ENCODE measurements at places on chromosomes 6 and 20.

DNA sequence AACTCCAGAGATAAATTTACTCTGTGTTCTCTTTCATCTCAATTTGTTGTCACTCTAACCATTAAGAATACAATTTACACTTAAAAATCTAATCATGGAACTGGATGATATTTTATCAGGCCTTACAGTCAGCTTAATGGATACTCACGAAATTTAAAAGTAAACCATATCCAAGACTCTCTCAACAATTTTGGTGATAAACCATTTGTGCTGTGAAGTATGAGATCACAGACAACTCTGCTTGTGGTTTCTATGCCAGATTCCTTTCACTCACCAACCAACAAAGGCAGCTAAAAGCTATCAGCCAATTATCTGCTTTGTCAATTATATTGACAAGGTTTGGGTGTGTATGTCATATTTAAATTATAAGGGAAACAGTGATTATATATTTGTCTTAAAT is 155.8 kb downstream of the TRDN start:
- DNase-seq, result no peak

DNA sequence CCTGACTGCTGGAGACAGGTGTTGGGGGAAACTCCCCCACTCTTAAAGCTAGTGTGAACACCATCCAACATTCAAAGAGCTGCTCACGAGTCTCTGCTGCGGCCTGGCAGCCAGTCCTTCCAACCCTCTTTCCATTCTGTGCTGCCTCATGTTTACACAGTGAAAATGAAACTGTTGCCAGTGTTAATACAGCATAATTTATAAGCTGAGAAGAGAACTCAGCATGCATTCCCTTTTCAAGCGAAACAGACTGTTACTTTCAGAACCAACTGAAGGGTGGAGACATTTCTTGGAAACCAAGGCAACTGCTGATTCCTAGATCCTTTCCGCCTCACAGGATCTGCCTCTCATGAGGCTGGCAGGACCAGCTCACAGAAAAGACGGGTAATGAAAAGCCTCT is 533.8 kb upstream of the ID4 start:
- DNase-seq, result no peak

DNA sequence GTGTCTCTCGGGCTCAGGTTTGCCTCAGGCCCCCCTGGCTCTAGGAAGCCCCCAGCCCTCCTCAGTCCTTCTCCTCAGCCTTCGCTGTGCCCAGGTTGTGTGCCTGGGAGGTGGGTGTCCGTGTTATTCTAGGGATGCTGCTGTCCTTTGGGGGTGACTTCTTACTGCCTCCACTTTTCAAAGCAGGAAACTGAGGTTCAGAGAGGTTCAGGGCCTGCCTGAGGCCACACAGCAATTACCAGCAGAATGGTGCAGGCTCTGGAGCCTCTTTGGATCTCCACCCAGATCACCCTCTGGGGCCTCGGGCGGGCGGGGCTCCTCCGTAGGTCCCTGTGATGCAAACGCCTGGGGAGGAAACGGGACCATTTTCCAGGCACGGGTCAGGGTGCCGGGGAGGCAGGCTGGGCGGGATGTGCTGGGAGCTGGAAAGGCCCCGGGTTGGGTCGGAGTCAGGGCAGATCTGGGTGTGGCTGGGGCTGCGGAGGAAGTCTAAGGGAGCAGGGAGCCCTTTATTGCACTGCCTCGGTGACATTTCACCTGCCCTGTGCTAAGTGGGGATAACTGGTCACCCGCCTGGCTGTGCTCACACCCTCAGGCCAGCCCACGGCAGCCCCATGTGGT is 23.2 kb downstream of the GATA5 start:
- DNase-seq, result no peak

DNA sequence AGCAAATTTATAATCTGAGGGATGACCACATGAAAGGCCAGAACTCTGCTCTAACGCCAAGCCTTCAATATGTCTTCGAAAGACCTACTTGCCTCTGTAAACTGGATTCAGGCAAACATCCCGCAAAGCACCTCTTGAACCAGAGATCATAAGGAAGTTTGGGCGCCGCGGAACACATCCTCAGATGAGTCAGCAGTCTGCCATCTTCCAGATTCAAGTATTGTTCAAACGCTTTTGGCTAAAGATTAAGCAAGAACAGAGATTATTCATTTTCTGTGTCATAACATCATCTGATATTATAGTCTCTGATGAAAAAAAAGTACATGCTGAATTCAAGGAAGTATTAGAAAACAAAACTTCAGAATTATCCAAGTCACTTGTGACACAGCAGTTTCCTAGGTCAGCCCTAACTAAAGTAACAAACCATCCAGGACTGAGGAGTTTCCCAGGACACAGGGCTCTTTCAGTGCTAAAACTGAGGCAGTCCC is 20.8 kb downstream of the TBC1D7 start:
- DNase-seq, result no peak

GRCh38 chr6:6436946-6437345 is 116.5 kb upstream of the F13A1 start:
- no peak for DNase-seq

DNA sequence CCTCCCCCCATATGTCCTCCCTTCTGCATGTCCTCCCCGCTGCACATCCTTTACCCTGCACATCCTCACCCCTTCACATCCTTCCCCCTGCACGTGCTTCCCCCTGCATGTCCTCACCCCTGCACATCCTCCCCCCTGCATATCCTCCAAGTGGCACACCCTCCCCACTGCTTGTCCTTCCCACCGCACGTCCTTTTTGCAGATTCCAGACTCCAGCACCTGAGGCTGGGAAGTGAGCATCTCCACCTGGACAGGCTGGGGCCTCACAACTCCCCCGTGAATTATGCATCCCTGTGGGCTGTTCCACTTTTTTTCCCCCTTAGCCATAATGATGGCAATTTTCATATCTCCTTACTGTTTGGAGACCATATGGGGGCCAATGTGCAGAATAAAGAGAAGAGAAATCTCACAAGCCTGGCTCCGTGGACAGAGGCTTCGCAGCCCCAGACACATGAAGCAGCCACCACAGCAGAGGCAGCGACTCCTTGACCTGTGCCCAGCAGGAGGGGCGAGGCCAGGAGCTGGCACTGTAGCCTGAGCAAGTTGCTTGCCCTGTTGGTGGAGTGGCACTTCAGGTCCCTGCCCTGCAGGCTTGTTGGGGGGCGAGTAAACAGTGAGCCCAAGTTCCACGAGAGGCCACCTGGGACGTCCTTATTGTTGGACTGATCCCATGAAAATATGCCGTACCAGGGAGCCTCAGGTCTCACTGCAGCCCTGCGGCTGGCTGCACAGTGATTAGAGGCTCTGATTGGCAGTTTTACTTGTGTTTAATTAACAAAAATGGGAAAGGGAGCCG is 113.1 kb downstream of the SYNDIG1 start:
- DNase-seq, result no peak

DNA sequence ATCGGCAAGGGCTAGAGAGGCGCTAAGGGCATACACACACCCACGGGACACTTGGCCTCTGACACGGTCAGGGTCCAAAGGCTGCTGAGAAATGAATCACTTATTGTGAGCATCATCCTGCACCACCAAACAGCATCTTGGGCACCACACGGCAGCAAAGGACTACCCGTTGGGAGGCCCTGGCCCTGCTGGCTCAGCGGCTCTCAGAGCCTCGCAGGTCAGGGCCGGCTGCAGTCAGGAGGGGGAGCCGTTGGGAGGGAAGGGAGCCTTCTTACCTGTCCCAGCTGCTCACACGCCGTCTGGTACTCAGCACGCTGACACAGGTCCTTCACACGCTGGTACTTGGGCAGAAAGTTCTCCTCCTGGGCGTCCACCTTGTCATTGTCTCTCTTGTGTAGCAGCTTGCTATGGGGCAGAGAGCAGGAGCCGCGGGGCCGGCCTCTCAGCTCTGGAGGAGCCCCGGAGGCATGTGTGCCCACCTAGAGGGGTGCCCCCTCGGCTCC is 109.0 kb downstream of the SULF2 start:
- no peak for DNase-seq

GRCh38 chr20:61448386-61448785 is 196.3 kb downstream of the CDH4 start:
- no peak for DNase-seq
